GM13977 (cell line): ENCODE measurements at places on chromosomes 2 and 18.

DNA sequence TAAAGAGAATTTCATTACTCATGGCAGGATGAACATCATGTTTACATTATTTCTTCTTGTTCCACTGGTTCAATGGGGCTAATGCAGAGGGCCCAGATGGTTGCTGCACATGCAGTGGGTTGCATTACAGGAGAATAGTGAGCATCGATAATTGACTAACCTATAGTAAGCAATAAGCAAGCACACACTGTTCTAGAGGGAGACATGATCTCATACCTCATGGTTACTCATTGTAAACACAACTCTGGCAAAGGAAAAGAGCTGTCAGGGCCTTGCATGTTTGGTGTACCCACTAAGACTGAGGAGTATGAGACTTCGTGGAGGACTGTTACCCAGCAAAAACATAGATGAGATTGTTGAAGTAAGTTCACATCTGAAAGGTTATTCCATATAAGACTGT lies 885.6 kb upstream of the VRK2 start:
- no peak for DNase-seq

DNA sequence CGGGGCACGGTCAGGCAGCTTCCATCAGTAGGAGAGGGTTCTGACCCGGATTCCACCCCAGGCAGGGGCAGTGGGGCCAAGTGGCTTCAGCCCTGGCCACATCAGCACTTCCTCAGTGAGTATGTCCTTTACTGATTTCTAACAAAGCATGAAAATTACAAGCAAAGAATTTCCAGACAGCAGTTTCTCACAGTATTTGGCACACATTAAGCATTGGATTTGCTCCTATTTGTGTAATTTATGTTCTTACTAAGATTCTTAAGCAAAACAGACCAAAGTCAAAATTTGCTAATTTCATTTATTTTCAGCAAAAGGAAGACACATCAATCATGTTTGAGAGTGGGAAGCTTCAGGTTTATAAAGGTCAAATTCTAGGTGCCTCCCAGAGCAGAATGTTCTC lies 73.3 kb upstream of the NFATC1 start:
- DNase-seq, result no peak

- DNase-seq, result no peak
These were observed 12.3 kb downstream of the NCKAP1 start for GRCh38 chr2:183025993-183026392.

DNA sequence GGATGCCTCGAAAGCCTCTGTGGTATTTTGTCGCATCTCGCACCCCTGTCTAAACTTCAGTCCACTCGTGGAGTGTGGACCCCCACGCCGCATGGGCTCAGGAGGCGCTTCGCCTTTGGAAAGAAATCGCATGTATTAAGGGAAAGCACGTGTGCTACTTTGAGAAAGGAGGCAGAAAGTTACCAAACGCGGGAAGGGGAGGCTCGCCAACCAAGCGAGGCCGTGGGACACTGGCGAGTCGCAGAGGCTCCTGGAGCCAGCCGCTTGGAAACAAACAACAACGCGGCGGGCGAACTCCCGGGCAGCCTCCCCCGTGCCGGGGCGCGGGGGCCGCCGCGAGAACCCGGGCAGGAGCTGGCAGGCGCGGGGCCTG lies 455 bp upstream of the AGAP1 start:
- DNase-seq, result no peak

- DNase-seq, result no peak
These were observed 36.8 kb downstream of the COX7A2L start for GRCh38 chr2:42324244-42324643.
